ENCODE measurements at places on chromosomes 5 and 9. TPM values are rescaled to one million over a fixed set of nuclear protein-coding genes. Genes with fewer than 3 reads are reported as not detected.

DNA sequence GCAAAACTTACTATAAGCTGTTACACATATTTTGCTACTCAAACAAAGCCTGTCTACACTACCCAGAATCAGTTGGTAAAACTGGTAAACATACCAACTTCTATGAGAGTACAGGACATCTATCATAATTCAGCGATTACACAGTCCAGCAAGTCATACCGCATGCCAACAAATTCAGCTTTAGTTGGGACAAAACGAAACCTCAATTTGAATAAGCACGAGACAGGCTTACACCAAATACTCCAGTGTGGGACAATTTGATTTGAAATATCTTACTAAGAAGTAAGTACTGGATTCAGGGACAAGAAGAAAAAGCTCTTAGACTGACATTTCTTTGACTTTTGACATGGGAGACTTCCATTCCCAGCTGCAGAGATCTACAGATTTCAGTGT, 2.0 kb downstream of the NRG2 start:
- DNase-seq: no peak

DNA sequence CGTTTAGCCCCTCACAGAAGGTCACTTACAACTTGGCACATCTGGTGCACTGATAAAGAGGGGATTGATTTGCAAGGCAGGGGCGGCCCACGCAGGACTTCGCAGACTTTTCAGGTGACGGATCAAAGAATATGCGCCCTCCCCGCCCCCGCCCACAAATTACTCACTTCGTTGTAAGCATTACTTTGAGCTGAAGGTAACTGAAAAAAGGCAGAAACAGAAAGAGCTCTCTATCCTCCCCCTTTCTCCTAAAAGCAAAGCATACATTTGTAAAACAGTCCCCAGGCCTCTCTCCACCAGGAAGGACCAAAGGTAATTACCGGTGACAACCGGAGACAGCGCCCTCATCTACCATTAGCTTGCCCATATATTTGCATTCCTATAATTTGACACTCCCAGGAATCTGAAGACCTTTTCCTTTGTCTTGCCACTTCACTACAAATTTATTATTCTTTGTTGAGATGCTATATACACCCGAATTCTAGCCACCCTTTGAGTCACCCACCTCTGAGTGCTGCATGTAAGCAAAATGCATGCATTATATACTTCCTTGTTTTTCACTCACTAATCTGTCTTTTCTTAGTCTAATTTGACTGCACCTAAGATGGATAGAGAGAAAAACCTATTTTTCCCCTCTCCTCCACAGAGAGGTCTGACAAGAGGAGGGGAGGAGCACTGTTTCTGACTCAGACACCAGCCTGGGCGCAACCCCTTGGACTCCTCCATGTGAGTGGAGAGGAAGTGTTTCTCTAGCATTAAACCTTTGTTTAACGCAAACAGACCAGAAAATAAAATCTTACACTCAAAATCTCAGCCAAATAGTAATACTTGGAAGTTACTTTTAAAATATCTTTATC, 74.7 kb upstream of the SPIN1 start:
- DNase-seq: no peak

GRCh38 chr9:94511955-94512265, 43.0 kb upstream of the PCAT7 start:
- DNase-seq: no peak

LEAP2 gene
- 1.4 TPM for total RNA-seq

GRCh38 chr9:13267743-13268142, 11.7 kb downstream of the MPDZ start:
- DNase-seq: no peak

IL7R gene
- 0.90 TPM for total RNA-seq

- no peak for DNase-seq
Measured at GRCh38 chr5:143442385-143442784, 38.9 kb upstream of the NR3C1 start.

GRCh38 chr5:60346393-60346792, 353.6 kb downstream of the DEPDC1B start:
- DNase-seq: no peak

GRCh38 chr5:138850865-138851435, 24.2 kb downstream of the LRRTM2 start:
- DNase-seq: no peak

DNA sequence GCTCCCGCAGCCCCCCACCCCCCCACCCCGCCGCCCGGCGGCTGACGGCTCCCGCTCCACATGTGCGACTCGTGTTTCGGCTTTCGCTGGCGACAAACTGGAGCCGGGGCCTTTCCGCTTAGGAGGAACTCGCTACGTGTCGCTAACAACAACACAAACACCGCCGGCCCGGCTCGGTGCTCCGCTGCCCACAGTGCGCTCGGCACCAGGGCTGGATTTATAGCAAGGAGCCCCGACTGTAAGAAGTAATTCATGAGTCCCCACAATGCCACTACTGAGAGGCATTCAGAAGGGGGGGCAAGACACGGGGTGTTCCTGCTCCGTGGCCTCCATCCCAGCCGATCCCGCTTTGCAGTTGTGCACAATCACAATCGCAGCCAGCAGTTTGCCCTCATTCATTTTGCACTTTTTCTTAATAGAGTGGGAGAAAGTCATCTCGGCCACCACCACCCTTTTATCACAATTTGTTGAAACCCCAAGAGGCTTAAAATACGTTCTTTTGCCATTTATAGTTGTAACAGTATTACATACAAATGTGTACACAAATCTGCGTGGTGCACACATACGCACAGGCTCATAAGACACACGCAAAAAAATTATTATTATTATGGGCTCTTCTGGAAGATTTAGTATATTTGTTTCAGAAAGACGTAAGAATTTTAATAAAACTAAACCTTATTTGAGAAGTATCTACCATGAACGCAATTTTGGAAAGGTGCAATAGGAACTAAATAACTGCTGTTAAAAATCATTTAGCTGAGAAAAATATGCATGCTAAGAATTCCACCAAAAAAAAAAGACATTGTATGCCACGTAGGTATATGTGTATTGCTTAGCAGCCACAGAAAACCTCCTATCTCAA, 48.1 kb downstream of the EBF1 start:
- no peak for DNase-seq
